ENCODE measurements at places on chromosomes 16 and 17.

DNA sequence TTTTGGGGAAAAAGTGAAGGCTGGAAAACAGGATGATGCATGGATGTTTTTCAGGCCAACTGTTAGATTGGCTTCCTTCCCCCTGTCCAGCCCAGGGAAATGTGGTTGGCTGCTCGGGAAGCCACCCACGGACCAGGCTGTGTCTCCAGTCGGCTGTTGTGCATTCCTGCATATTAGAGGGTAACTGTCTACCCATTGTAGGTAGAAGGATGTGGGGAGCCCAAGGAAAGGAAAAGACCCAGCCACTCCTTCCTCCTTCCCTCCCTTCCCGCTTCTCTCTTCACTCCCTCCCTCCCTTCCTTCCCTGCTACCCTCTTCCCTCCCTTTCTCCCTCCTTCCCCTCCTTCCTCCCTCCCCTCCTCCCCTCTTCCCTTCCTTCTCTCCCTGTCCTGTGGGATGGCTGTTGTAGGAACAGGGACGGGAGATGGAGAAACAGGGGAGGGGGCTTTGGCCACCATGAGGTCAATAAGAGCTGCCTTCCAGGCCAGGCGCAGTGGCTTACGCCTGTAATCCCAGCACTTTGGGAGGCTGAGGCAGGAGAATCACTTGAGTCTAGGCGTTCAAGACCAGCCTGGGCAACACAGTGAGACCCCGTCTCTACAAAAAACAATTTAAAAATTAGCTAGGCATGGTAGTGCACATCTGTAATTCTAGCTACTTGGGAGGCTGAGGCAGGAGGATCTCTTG lies 16.9 kb downstream of the SYT17 start:
- DNase-seq: no peak

DNA sequence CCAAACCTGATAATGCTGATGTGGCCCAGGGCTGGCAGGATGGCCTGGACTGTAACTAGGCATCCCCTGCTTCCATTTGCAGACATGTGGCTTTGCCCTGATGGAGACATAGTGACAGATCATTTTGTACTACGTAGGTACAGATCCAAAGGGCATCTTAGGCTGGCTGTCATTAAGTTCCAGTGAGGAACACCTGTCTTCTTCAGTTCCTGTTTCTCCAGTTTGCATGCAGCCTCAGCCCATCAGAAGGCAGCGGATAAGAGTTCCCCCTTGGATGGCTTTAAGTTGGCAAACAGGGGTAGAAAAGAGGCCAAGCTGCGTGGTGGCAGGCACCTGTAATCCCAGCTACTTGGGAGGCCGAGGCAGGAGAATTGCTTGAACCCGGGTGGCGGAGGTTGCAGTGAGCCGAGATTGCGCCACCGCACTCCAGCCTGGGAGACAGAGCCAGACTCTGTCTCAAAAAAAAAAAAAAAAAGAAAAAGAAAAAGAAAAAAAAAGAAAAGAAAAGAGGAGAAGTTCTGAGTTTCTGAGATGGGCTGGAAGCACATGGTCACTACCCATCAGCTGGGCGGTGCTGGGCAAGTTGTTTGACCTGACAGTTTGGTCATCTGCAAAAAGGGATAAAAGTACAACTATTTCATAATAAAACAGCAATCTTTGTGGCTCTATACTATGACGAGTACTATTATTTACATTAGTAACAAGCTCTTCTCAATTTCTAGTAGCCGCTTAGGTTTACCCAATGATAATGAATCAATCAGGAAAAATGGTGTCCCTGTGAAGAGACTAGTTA lies 42.7 kb downstream of the CPPED1 start:
- DNase-seq: no peak

GRCh38 chr16:19135896-19136438 lies 22.2 kb downstream of the ITPRIPL2 start:
- no peak for DNase-seq

DNA sequence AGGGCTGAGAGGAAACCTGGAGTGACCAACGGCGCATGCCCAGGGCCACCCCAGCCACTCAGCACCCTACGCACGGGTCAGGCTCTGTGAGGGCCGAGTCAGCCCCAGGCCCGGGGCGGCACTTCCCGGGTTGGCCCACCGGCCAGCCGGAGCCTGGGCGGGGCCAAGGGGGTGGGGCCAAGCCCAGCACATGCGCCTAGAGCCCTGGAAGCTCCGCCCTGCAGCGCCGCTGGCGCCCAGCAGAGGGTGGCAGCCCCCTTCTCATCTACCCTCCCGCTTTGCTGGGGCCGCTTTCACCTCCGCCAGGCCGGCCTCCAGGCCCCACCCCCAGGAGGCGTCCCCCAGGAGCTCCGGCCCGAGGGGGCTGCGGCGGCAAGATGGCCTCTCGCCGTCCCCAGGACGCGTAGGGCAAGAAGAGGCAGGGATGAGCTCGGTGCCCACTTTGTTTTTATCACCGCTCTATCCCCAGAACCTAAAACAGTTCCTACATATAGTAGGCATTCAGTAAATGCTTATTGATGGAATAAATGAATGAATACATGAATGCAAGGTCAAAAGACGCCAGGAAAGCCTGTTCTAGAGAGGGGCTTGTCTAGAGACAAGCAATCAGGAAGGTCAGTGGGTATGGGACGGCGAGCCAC lies 31.3 kb downstream of the MYO18A start:
- peak; percentile 89 for DNase-seq

GRCh38 chr17:55842405-55843158 lies 91.7 kb downstream of the PCTP start:
- DNase-seq: no peak

DNA sequence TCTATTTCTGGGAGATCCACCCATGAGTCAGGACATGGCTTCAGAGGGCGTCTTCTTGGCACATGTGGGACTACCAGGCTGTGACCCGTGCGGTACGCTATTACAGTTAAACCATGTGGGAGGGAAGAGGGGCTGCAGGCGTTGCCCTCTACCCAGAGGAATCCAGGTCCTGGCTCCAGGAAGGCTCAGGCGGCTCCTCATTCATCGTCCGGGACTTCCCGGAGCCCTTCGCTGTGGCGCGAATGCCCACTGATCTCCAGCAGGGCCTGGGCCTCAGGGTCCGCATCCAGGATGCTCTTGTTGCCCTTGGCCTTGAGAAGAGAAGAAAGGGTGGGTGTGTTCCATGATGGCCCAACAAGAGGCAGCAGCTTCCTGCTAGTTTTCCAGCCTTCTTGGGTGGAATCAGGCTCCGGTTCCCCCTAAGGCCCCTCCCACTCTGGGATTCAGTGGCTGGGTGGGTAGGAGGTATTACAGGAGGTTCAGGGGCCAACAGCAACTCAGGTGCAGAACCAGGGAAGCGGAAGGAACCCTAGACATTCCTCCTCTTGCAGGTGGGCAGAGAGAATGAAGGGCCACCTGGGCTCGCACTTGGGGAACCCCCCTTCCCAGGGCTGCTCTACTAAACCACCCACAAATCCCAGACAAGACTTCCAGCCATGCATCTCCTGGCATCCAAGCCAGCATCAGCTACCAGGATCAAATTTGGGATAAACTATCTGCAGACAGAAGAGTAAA lies 24.6 kb downstream of the MEAK7 start:
- no peak for DNase-seq

DNA sequence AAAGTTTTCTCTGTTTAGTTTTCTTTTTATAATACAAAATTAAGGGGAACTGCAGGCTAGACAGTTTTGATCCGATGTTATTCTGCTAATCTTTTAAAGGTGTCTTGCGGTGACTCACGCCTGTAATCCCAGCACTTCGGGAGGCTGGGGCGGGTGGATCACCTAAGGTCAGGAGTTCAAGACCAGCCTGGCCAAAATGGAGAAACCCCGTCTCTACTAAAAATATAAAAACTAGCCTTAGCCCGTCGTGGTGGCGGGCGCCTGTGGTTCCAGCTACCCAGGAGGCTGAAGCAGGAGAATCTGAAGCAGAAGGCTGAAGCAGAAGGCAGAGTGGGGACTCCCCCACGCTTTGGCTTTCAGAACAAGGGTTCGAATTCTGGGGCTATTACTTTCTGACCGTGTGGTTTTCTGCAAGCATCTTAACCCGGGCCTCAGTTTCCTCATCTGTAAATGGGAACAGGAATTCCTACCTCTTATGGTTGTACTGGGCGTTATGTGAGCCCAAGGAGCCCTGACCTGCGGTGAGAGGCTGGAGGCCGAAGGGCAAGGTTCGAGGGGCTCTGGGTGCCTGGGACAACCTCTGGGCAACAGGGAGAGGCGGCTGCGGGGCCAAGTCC lies 1.2 kb upstream of the KATNB1 start:
- no peak for DNase-seq

- no peak for DNase-seq
Observed at GRCh38 chr16:84605339-84605848, 12.5 kb downstream of the COTL1 start.

GRCh38 chr17:56316604-56317003 lies 163.3 kb downstream of the ANKFN1 start:
- DNase-seq: no peak

GRCh38 chr16:27839419-27839818 lies 224.1 kb downstream of the GSG1L start:
- DNase-seq: no peak

- no peak for DNase-seq
Observed at GRCh38 chr17:77893144-77894044, 65.1 kb upstream of the TNRC6C start.

DNA sequence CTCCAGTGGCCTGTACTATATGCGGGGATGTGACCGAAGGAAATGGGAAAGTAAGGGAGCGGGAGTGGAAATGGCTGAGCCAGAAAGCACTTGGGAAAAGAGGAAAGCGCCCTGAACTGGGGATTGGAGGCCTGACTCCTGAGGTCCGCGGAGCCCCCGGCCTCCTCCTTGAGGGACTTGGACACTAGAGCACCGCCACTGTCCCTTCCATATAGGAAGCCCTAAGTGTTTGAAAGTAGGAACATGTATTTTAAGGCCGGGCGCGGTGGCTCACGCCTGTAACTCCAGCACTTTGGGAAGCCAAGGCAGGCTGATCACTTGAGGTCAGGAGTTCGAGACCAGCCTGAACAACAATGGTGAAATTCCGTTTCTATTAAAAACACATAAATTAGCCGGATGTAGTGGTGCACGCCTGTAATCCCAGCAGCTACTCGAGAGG lies 530 bp upstream of the ZDHHC7 start:
- DNase-seq: no peak

GRCh38 chr17:67025216-67025792 lies 19.1 kb upstream of the CACNG1 start:
- DNase-seq: no peak

DNA sequence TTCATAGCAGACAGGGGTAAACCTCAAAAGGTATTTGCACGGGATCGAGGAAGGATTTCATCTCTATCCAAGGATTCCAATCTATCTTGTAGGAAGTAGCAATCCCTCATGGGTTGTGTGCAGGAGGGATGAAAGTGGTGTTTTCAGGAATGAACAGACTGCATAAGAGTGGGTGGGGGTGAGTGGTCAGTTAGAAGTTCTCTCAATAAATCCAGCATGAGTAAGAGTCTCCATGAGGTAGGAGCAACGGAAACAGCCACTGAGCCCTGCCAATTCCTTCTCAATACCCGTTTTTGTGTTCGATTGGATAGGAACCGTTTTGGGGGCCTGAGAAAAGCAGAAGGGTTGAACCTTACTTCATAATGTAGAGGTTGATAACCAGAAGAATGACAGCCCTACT lies 375.6 kb downstream of the SOX9 start:
- no peak for DNase-seq

DNA sequence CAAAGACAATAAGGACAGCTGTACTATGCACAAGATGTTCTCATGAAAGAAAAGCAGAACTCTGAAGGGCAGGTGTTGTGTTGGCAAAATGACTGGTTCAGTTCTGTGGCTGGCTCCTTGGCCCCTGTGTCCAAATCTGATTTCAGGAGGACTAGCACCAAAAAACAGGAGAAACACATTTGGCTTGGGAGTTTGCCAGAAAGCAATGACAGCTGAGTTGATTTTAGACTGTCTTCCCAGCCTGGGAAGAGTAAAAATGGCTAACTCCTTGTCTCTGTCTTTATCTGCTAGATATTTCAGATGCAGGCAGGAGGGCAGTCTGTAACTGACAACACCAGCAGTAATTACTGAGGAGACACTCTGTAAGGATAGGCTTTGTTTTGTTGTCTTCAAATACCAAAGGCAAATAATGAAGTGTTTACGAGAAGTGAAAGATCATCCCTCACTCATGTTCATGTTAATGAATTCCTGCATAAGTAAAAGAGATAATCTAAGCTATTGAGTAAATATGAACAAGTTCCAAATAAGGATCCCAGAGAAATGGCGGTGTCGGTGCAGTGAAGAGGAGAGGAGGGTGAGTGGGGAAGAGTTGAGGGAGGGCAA lies 989.0 kb downstream of the CDH11 start:
- DNase-seq: no peak

DNA sequence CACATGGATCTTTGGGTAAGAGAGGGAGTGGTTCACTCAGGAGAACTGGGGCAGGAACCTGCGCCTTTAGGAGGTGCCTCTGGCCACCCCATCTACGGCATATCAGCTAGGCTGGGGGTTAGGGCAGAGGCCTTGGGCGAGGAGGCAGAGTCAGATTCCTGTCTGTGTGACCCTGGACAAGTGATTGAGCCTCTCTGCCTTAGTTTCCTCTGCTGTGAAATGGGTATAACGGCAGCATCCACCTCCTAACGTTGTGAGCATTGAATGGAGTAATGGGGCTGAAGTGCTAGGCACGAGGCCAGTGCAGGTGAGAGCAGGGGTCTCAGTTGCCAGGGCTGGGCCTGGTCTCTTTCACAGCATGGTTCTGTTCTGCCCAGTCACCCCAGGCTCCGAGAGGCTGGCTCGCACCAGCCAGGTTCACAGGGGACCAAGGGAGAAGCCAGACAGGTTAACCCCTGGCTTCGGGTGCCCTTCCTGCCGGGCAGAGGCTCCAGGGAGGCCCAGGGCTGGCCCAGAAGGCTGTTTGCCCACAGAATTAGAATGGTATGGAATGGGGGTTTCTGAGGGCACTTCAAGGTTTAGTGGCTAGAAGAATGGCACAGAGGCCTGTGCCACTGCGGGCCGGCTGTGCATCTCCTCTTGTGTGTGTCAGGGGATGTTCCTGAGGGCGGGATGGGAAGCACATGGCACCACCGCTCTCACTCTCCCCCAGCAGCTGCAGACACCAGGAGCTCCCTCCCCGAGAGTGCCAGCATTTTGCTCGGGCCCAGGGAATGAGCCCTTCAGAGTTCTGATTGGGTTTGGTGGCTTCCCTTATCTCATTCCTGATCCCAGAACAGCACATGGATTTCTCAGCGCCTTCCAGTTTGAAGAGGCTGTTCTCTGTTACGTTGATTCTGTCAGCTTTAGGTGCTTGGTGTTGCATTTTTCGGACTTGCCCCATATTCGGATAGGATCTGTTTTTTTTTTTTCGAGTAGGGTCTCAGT lies 23.8 kb downstream of the UNC13D start:
- DNase-seq: no peak

DNA sequence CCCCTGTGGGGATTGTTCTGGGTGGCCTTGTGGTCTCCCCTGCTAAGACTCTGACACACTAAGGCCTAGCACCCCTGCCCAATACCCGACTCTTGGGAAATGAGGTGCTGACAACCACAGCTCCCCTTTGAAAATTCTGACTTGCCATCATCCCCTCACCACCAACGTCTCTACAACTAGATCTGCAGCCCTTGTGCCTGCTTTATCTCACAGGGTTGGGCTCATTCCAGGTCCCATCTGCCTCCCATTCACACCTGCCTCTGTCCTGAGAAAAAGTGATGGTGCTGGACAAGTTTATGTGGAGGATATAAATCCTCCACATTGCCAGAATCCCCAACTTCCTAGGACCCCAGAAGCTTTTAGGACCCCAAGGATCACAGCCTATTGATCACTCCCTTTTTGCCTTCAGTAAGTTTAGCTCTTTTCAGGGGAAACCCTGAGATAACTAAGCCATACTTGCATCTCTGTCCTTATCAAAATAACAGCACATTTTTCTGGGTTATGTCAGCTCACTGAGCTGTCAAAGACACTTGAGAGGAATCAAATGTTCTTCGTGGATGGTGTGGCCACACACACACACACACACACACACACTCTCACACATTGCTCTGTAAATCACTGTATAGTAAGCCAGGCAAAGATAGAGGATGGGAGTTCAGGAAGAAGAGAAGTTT lies 136.8 kb upstream of the CES5A start:
- DNase-seq: no peak
